ENCODE measurements at places on chromosomes 4 and X.

- DNase-seq = no peak
These were observed 32.1 kb downstream of the HUWE1 start for GRCh38 chrX:53654376-53654775.

DNA sequence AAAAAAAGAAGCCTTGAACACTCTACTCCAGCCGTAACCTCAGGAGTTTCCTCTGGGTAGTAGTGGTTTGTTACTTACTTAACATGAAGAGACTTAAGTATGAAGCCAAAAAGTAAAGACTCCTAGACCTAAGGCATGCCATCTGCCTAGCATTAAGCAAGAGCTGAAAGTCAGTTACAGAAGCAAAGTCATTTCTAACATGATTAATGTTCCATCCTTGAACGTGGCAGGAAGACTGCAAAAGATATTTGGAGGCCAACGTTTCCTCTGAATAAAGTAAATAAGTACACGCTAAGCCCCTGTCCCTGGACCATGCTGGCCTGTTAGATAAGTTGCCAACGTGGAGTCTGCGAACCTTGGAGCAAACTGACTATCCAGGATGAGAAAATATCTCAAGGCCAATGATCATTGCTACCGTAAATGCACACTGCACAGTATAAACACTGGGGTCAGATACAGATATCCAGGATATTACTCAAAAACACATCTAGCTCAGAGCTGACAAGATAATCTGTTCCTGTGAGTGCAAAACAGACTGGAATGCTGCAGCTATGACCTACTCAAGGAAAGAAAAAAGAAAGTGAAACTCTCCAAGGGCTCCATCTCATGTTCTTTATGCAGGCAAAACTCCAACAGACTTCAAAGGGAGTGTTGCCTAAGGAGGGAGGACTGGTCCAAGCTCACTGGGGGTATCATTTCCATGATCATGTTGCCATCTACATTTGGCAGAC, 255.8 kb downstream of the COL25A1 start:
- peak; percentile 32 for DNase-seq

- peak; percentile 71 for DNase-seq
These were observed 722 bp downstream of the SLC10A7 start for GRCh38 chr4:146520896-146521540.

DNA sequence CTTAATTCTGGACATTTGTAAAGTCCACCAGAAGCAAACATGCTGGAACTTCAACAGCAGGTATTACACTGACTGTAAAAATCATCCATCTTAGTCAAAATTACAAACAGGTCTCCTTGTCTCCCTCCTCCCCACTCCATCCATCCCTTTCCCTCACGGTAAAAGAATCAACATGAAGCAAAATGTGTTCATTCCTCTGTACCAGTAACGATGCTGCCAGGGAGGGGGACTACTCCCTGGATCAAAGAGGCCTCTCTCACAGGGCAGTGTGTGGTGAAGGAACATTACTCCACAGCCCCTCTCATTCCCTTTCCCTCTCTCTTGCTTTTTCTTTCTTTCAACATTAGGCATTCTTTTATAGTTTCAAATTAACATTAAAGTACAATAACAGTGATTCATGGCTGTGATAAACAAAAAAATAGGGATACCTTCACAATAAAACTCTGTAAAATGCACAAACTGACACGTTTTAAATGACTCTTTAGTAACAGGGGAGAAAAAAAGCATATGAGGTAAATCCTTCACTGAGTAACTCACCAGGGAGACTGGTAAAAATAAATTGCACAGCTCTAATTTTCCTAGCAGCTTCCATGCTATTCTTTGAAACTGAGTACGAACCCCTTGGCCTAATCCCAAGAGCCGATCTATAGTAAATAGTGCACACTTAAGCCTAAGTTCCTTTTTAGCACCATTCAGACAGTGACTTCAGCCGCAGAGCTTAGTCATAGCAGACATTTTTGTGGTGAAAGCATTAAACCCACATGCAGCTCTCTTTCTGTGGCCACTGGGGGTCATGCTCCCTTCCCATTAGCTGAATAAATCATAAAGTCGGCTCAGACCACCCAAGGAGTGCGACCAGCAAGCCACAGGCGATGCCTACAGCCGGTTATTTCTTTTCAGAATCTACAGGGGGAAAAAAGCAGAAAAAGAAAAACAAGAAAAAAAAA, 215.6 kb upstream of the GYPA start:
- DNase-seq = peak; percentile 40

- no peak for DNase-seq
These were observed 29.8 kb downstream of the SULT1E1 start for GRCh38 chr4:69830192-69830559.

GRCh38 chrX:10759141-10759799, 138.9 kb upstream of the MID1 start:
- DNase-seq = peak; percentile 1

DNA sequence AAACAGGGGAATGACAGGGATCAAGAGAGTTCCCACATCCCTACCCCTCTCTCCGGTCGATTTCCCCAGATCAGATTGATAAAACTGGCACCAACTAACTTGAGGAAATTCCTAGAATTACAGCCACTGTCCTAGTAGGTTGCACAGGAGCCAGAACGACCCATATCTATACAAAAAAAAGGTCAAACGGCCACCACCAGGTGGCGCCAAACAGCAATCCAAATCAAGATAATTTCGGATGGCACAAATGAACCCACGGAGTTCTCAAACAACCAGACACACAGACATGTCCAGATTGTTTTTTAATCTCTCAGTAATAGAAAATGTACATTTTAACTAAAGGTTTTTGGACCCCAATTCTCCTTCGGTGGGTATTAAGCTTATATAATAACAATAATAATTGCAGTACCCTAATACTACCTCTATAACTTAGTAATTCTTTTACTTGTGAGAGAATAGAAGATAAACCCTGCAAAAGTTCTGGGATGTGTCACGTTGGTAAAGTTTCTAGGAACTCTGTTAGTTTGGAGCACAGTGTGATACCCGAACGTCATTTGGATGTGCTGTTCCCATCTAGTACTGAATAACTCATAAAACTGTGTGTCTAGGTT, 212.6 kb downstream of the SPOCK3 start:
- peak; percentile 58 for DNase-seq

- DNase-seq = no peak
These were observed 32.3 kb downstream of the DTHD1 start for GRCh38 chr4:36313703-36314102.

DNA sequence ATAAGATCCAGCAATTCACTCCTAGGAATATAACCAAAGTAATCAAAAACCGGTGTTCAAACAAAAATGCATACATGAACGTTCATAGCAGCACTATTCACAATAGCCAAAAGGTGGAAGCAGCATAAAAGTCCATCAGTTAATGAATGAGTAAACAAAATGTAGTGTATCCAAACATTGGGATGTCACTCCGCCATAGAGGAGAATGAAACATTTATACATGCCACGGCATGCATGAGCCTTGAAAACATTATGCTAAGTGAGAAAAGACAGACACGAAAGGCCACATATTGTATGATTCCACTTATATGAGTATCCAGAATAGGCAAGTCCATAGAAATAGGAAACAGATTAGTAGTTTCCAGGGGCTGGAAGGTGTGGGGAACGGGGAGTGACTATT, 11.0 kb upstream of the PDLIM3 start:
- DNase-seq = no peak

GRCh38 chrX:154370300-154371016, 4.0 kb downstream of the FLNA start:
- peak; percentile 10 for DNase-seq

- DNase-seq = no peak
These were observed 1698.3 kb downstream of the STIM2 start for GRCh38 chr4:28558895-28559294.

DNA sequence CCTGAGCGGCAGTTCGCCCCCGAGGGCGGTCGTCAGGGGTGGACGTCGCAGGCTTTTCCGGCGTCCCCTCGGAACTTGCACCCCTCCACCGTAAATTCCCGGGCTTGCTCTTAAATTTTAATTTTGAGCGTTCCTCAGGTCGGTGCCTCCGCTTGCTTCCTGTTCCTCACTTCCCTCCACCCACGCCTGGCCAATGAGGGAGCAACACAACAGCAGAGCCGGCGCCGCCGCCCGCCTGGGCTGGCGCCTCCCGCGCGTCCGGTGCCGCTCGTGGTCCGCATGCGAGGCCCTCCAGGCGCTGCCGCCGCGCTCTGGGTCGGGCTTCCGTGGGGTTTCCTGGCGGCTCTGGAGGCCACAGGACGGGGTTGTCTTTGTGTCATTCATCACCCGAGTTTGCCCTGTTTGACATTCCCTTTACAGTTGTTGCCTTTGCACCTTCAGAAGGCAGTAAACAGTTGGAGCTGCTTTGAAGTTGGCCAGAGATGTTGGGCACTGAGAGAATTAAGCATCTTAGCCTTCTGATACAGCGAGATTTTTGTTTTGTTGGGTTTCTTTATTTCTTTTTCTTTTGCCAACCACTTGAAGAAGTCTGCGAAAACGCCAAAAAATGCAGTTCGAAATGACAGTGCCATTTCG, 692 bp downstream of the SPCS3 start:
- peak; percentile 98 for DNase-seq

DNA sequence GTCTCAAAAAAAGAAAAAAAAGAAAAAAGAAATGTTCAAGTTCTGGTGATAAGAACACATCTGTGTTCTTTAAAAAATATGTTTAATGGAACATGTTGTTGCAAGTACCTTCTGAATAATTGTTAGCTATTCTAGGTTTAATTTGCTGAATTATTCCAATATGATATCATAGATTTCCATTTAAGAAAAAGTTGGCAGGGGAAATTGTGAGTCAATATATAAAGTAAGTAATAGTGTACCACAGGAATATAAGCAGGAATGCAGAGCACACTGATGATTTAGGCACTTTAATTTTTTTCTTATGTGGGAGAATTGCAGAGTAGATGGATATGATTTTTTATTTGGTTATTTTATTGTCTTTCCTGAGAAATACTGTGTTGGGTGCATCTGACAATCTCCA, 190.7 kb downstream of the RPA4 start:
- DNase-seq = no peak

DNA sequence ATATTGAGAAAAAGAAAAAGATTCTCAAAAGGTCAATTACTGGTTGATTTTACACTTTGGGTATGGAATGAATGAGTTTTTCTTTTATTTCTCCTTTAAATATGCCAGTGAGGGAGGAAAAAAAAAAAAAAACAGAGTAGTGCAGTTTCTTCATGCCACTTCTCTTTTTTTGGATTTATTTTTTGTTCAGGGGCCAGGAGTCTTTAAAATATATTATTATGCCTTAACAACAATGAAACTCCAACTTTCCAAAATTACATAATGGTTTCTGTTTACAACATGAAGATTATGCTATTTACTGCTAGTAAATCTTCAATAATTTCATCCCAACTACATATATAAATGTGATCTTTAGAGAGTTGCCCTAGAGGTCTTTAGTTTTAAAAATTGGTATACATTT, 31.9 kb downstream of the DTHD1 start:
- peak; percentile 84 for DNase-seq

- peak; percentile 7 for DNase-seq
These were observed 56.2 kb downstream of the NAF1 start for GRCh38 chr4:163110442-163110841.

DNA sequence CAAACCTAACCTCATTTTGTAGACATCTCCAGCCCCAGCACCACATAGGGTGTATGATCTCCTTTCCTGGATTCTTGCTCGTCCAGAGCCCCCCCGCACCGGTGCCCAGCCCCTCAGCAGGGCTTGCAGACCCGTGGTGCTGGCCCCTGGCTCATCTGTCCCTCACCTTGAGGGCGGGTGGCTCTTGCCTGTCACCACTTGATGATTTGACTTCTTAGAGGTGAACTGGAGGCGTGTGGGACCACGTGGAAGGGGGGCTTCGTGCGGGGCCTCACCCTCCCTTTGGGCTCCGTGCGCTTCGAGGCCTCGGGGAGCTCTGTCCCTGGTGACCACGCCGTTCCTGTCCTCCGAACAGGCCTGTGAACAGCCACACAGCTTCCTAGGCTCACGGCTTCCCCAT, 15.5 kb downstream of the UVSSA start:
- no peak for DNase-seq

DNA sequence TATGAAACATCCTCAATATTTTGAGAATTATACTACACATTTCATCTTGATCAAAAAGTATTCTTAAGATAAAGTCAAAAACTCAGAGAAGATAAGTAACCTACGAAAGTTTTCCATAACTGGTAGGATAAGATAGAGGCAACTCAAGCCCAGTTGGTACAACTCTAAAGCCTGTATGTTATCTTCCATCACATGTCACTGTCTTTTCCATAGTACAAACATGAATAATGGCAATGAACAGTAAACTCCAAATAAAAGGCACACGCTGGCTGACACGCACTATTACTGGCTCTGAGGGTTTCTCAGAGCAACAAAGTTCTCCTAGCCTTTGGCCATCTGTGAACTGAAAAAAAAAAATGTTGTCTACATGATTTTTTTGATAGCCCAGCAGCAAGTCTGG, 27.2 kb downstream of the LIN54 start:
- DNase-seq = no peak
